ENCODE measurements at places on chromosomes 13 and 19.

- peak; percentile 57 for DNase-seq
Observed at GRCh38 chr19:35436477-35437405, 11.3 kb upstream of the FFAR2 start.

DNA sequence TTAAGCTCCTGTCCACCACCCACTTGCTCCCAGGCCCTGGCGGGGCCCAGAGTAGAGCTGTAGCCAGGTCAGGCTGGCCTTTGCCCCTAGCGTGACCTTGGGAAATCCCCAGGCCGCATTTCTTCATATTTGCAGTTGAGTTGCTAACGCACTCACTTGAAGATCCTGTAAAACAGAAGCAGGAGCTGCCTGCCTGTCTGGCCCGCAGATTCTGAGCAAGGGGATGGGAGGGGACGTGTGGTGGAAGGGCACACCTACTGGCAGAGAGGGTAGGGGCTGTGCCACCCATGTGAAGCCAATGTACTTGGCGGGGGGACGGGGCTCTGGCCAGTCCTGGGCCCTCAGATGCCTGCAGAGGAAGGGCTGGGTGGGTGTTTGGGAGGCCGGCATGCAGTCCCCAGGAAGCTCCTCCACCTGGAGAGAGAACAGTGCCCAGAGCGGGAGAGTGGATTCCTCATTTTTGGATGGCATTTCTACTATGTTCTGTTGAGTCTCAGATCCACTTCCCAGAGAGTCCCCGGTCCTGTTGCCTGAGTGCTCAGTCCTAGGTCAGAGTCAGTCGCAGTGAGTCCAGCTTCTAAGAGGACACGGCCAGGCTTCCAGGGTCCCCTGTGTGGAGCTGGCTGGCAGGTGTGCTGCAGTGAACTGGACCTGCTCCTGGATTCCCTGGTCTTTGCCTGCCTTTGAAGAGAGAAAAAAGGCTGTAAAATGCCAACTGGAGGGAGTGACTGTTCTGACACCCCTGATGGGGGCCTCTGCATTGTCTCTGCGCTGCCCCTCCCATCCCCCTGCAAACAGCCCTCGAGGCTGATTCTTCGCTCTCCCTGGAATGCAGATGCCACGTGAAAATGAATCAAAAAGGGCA, 62.9 kb downstream of the GGACT start:
- DNase-seq = no peak

GRCh38 chr13:29704648-29705047, 109.2 kb upstream of the SLC7A1 start:
- DNase-seq = no peak

DNA sequence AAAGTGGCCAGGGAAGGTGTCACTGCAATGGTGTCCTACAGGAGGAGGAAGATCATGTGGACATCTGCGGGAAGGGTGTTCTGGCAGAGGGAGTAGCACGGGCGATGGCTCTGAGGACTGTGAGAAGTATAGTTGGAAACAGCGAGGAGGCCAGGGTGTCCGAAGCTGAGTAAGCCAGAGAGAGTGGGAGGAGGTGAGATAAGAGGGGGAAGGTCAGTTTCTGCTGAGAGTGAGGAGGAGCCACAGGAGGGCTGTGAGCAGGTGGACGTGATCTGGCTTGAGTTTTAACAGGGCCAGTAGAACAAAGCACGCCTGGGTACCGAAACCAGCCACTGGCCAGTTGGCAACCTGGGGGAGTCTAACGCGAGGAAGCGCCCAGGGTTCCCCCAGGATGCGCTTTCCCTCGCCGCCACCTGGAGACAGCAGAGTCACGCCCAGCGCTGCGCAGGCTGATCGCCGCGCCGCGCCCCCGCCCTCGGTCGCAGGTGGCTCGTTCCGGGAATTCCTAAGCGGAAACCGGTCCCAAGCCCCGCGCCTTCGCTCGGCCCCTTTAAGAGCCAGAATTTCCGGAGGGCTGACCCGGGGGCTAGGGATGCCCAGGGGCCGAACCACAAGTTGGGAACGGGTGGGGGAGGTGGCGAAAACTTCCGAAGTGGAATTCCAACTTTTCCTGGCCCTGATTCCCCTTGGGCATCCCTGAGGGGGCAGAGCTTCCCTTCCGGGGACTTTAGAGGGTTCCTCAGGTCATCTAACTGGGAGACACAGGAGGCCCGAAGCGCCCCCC, 1.1 kb upstream of the LSR start:
- no peak for DNase-seq

- DNase-seq = no peak
Observed at GRCh38 chr13:100334214-100334613, 245.3 kb downstream of the PCCA start.

- DNase-seq = no peak
Observed at GRCh38 chr13:75173457-75174356, 308.3 kb downstream of the TBC1D4 start.

- no peak for DNase-seq
Observed at GRCh38 chr13:59016250-59016649, 1147.5 kb downstream of the DIAPH3 start.

DNA sequence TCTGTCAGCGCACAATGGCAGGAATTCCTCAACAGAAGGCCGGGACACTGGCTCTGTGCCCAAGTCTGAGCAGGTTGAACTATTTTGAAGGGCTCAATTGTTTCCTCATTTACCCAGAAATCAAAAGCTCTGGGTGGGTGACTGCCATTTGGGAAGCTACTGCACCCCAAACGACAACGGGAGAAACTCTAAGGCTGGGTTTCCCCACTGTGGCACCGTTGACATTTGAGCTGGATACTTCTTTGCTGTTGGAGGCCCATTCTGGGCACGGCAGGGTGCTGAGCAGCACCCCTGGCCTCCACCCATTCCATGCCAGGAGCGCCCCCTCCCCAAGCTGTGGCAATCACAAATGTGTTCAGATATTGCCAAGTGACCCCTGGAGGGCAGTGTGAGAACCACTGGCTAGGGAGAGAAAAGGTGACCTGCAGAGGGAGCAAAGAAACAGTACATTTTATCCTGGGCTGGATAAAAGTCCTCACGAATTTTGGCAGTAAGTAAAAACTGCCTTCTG, 62.5 kb downstream of the RFX2 start:
- DNase-seq = no peak

- no peak for DNase-seq
Observed at GRCh38 chr13:59734393-59734792, 429.3 kb downstream of the DIAPH3 start.

GRCh38 chr19:15631817-15632216, 8.9 kb upstream of the CYP4F3 start:
- no peak for DNase-seq

DNA sequence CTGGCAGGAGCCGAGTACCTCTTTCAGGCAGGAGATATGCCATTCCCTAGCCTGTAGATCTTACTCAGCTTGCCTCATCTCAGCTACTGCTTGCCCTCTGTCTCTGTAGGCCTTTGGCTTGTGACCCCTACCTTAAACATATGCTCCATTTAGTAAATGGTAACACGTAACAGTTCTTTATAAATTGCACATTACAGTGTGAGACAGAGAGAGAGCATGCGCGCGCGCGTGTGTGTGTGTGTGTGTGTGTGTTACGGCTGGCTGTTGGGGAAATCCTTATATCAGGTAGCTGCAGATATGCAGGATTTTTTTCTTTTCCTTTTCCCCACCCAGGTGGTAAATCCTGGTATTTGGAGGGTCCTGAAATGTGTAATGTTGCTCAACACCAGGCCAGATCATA, 4.2 kb downstream of the SPINT2 start:
- no peak for DNase-seq

DNA sequence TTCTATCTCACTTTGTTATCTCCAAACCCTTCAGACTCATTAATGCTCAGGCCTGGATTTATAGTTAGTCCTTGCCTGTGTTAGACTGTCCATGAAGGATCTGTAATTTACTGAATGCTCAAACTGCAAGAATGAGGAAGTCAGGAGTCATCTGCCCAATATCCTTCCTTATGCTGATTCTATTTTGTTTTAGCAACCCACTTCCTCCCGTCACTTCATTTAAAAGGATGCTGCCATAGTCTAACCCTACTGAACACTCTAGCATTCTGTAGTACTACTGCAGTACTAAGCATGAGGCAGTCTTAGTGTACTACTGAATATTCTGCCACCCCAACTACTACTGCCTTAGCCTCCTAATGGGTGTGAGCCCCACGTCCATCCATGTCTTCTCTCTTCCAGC, 1.5 kb downstream of the FCAR start:
- DNase-seq = peak; percentile 9

GRCh38 chr13:41550276-41550675, 92.9 kb downstream of the RGCC start:
- DNase-seq = no peak

- DNase-seq = no peak
Observed at GRCh38 chr19:51927859-51928258, 587 bp downstream of the ZNF613 start.

DNA sequence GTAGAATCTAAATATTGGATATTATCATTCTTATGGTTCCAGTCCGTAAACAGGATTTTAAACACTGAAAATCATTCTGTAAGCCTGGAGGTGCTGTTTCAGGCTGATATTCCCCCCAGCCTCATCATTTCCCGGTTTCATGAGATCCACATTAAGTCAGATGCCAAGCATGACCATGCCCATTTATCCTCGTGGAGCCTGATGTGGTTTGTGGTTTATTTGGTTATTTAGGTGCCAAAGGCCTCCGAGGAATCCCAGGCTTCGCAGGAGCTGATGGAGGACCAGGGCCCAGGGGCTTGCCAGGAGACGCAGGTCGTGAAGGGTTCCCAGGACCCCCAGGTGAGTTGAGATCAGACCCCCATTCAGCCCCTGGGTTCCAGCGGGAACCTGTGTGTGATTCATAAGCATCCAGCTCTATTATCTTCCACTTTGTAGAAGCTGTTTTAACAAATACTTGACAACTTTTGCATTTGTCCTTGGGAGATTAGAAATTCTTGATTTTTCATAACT, 92.5 kb downstream of the RAB20 start:
- DNase-seq = no peak

GRCh38 chr13:101916108-101916774, 463.8 kb downstream of the ITGBL1 start:
- DNase-seq = peak; percentile 19

GRCh38 chr19:41928754-41929535, 696 bp upstream of the ERFL start:
- no peak for DNase-seq

DNA sequence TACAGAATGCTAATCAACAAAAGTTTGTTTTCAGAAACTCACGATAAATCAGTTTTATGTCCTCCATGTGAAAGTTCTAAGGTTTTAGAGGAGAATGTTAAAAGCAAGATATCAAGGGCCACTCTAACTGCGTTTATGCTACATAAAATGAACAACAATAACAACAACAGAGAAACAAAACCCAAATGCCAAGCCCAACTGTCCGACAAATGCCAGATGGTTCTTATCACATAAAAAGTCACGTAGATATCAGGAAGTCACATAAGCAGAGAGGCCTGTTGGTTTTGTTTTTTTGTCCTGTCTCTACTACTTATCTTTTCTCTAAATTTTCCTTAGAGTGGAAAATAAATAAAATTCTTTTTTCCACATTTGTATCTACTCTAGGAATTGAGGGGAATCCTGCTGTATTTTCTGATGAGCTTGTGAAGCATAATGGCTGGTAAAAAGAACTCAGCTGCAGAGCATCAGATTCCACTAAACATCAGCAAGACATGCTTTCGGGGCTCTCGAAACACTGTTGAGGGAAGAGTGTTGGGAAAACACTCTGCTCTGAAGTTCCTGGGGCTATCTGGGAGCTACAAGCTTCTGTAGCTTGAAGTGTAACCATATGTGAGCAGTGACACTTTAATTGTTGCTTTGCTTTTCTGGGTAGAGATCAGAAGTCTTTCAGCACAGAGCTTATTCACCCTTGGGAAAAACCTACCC, 110.1 kb downstream of the SLAIN1 start:
- DNase-seq = no peak

DNA sequence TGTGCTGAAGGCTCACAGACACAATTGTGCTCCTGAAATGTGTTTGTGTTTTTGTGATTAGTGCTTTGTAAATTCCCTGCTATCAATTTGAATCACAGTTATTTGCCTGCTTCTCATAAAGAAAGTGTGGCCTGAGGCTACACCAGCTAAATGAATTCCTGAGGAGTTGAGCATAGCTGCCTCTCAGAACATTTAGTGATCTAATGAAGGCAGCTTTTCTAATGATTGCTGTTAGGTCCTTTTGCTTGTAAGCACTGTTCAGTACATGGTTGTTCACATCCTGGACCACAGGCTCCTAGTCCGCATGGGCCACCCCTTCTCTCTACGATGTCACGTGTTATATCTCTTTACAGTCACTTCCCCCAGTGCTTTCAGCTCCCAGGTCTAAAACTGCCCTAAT, 238.2 kb downstream of the B3GLCT start:
- no peak for DNase-seq

DNA sequence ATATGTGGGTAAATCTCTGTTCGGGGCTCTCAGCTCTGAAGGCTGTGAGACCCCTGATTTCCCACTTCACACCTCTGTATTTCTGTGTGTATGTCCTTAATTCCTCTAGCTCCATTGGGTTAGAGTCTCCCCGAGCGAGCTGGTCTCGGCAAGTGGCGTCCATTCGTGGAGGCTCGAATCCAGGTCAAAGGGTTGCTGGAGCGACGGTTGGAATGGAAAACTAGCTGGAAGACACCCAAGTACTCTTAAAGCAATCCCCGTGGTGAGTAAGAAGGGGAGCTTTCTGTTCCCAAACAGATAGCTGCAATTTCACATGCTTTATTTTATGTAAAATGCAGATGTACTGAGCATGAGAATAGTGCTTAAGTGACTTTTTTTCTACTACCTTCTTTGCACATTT, 277.5 kb upstream of the SGCG start:
- no peak for DNase-seq

- no peak for DNase-seq
Observed at GRCh38 chr19:11111771-11112144, 22.5 kb downstream of the LDLR start.

DNA sequence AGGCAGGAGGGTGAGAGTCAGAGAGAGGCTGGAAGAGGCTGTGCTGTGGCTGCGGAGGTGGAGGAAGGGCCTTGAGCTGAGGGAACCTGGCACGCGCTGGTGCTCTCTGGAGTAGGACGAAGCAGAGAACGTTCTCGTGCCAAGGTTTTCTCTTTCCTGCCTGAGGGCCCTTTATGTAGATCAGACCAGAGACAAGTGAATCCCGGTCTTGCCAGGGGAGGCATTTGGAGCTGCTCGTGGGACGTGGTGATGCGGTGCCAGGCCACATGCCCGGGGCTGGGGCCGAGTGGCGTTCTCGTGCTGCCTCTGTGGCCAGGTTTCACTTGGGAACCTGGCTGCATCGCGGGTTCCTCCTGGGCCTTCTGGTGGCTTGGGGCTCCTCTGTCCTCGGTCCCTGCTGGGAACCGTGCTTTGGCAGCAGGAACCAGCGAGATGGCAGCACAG, 54.2 kb downstream of the KDM4B start:
- no peak for DNase-seq

All from hindlimb muscle (tissue), 1 donor.